ENCODE measurements at places on chromosomes 12 and 14.

GRCh38 chr14:21068521-21069387, 1.4 kb upstream of the ARHGEF40 start:
- no peak for DNase-seq

DNA sequence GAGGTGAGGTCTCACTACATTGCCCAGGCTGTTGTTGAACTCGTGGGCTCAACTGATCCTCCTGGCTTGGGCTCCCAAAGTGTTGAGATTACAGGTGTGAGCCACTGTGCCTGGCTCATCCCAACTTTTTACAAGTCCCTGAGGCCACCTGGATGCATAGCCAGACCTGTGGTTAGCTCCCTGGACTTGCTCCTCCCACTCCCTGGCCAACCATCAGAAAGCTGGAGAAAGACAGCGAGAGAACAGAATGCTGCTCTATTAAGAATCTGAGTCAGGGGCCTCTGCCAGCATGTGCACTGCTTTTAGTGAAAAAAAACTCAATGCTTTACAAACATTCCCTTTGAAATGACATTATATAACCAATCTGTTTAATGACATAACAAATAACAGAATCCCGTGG, 78.2 kb downstream of the RBM19 start:
- DNase-seq, result no peak

DNA sequence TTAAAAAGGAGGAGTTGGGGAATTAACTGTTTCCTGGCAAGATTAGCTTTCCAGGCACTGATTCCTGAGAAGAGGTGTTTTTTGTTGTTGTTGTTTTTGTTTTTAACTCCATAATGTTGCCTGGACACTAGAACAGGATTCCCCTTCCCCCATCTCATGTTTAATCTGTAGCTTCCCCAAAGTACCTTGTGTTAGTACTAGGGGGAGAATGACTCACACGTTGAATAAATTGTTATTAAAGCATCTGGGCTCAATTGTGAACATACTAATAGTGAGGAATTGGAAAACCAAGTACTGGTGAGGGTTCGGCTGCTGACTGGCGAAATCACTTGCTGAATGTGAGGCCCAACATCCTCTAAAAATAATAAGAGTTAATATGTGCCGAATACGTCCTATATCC, 1.3 kb upstream of the GNG2 start:
- no peak for DNase-seq

- no peak for DNase-seq
These were observed 114.8 kb downstream of the SNAPC1 start for GRCh38 chr14:61877035-61877390.

- no peak for DNase-seq
These were observed 137.7 kb downstream of the MON2 start for GRCh38 chr12:62604373-62604772.

DNA sequence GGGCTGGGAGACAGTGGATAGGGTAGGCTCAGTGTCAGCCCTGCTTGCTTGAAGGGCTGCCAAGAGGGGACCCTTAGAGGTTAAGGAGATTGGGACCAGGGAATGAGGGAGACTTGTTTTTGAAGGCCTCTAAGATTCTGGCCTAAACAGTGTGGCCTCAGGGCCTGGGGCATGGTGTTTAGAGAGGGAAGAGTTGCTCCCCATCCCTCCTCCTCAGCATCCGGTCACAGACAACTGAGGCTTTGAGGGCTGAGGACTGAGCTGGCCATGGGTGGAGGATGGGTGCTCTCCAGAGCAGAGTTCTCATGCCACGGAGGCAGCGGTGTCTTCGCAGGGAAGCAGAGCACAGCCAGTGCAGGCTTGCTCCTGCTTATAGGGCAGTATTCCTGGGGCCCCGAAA, 49.4 kb downstream of the KRT80 start:
- DNase-seq, result no peak

- no peak for DNase-seq
These were observed 207.0 kb downstream of the TMEM121 start for GRCh38 chr14:105733081-105734065.

GRCh38 chr14:26993556-26993955, 395.7 kb upstream of the NOVA1 start:
- DNase-seq, result no peak

- DNase-seq, result no peak
These were observed 122.7 kb upstream of the SLCO1C1 start for GRCh38 chr12:20572451-20572850.

- DNase-seq, result no peak
These were observed 581.1 kb upstream of the MGAT4C start for GRCh38 chr12:86837246-86837645.

- no peak for DNase-seq
These were observed 44.9 kb downstream of the ATP2B1 start for GRCh38 chr12:89663577-89664357.

DNA sequence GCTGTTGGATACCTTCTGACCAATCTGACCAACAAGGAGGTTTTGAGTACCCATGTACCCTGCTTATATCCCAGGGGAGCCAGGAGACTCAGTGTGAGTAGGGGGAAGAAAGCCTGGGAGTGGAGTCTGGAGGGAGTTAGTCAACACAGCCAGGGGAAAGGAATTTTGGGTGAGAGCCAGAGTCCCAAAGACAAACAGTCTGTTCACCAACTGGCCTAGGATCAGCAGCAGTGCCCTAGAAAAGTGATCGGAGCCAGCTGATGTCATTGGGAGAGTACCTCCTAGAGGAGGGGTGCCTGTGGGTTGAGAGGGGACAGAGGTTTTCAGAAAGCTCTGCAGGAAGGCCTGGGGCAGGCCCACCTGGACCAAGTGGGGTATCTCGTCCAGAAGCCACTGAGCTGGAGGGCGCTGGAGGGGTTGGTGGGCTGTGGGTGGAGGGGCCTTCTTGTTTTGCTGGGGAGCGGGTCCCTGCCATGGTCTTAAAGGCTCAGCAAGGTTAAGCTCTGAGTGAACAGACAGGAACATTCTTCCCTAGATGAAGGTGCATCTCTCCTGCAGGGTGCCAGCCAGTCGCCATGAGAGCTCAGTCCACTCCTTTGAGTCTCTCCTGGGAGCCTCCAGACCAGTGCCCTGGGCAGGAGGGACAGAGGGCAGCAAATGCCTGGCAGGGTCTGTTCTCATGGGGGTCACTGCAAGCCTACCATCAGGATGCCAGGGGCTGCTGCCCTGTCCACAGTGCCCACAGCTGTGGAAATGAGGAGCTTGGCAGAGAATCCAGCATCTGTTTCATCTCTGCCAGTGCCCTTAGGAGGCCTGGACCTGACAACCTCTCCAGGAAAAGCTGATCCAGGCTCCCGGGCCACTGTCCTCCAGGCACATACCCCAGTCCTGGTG, 63.6 kb downstream of the CHGA start:
- DNase-seq, result no peak

DNA sequence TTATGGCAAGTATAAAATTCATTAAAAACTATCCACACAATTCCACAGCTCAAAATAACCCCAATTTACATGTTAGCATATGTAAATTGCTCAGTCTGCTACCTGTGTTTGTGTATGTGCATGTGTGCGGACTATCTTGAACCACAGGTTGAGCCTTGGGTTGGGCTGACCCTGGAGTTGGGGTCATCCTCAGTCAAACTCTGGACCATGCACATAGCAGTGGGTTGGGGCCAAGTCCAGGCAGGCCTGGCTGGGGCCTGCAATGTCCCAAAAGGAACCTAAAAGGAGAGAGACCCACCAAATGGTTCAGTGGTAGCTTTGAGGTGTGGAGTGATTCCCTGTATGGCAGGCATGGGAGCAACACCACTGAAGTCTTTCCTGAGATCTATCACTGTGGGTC, 156.1 kb downstream of the FOXN3 start:
- no peak for DNase-seq

GRCh38 chr14:71472356-71473340, 459.6 kb upstream of the RGS6 start:
- DNase-seq, result no peak

DNA sequence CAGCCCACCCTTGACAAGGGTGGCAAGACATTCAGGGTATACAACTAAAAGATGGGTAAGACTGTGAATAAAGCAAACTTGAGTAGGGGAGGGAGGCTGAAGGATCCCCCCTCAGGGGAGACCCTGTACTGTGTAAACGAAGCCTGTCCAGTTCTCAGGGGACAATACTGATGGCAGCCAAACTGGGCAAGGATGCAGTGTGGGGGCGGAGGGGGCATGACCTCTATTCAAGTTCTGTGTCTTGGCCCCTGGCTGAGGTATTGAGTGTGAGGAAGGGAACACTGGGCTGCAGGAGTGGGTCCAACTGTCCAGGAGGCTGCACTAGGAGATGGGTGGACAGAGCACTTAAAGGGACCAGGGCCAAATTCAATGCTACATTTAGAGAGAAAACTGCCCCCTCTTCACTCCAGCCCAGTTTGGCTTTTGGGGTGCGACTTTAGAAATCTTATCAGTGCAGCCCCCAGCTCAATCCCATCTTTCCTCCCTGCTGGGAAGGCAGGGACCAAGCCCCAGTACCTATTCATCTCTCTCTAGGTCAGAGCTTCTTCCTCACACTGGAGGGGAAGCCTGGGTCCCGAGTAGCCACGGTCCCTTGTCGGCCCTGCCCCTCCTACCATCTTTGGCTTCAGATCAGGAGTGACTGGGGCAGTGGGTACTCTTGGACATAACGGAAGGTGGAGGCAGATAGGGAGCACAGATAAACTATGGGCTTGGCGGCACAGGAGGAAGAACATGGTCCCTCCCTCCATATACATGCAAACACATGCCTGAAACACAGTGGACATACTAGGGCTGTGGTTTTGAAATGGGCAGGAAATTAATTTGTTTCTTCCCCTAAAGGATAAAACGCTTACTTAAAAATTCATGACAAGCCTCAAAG, 11.8 kb downstream of the SLC39A5 start:
- DNase-seq, result no peak

DNA sequence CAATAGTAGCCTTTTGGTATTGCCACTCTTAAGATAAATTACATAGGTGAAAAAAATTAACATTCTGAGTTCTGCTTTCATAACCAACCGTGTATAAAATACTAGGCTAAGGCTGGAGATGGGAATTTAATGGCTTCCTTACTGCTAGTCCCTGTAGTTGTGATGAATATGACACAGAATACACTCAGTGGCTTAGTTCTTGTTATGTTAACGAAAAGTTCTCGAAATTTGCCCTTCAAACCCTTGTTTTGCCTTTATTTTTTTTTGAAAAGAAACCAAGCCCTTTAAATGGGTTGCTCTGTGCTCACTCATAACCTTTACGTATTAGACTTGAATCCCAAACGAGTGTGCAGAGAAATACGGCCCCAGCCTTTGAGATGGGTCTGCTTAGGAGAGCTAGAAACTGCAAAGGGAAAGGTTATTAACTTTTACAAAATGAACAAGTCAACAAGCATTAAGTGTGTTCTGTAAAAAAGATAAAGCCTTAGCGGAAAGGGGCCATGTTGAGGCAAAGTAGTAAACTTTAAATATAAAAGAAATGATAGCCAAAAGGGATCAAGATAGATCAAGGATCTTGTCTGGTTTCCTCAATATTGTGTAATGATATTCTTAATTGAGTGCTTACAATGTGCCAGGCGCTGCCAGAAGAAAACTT, 1.7 kb downstream of the NUDT4 start:
- no peak for DNase-seq

- no peak for DNase-seq
These were observed 147.0 kb upstream of the FRMD6 start for GRCh38 chr14:51504669-51505068.

DNA sequence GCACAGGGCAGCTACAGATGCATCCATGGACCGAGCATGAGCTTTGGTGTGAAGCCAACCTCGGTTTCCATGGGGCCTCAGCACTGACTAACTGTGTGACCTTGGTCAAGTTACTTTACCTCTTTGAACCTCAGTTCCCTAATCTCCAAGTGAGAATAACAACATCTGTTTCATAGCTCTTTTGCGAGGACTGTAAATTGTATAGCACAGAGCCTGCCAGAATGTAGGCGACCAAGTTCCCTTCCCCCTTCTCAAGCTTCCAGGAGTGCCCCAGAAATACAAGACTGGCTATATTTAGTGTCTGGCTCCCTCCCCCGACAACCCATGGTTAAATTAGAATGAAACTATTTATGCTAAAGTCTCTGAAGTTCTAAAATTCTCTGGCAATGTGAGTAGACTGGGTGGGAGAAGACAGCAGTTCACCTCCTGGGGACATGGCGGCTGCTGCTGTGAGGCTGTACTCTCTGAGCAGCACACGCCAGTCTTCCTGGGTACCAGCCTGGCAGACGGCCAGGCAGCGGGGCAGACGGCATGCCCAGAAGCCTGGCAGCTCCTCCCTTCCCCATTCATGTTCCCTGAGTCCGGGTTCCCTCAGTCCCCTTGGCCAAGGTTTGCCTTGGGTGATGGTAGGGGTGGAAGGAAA, 22.0 kb upstream of the TMED10 start:
- DNase-seq, result no peak

DNA sequence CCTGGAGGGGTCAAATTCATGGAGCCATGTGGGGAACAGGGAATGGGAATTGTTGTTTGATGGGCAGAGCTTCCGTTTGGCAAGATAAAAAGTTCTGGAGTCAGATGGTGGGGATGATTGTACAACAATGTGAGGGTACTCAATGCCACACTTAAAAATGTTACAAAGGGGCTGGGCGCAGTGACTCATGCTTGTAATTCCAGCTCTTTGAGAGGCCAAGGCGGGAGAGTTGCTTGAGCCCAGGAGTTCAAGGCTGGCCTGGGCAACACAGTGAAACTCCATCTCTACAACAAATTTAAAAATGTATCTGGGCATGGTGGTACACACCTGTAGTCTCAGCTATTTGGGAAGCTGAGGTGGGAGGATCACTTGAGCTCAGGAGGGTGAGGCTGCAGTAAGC, 66.0 kb upstream of the DIO3 start:
- DNase-seq, result no peak

DNA sequence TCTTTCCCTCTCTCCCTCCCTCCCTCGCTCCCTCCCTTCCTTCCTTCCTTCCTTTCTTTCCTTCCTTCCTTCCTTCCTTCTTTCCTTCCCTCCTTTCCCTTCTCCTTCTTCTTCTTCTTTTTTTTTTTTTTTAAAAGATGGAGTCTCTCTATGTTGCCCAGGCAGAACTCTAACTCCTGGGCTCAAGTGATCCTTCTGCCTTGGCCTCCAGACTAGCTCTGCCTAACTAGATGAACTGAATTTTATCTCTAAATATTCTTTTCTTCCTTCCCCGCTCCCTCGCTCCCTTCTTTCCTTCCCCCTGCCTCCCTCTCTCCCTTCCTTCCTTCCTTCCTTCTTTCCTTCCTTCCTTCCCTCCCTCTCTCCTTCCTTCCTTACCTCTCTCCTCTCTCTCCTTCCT, 170.5 kb upstream of the LHX5 start:
- DNase-seq, result no peak

All from activated gamma-delta T cell treated with anti-CD3 and anti-CD28 coated beads, Interleukin-2, amount 50 U/mL, for 16 hours (primary cell).